Esophagus squamous epithelium (tissue), 5 donors: ENCODE measurements at places on chromosomes 1 and 21.

DNA sequence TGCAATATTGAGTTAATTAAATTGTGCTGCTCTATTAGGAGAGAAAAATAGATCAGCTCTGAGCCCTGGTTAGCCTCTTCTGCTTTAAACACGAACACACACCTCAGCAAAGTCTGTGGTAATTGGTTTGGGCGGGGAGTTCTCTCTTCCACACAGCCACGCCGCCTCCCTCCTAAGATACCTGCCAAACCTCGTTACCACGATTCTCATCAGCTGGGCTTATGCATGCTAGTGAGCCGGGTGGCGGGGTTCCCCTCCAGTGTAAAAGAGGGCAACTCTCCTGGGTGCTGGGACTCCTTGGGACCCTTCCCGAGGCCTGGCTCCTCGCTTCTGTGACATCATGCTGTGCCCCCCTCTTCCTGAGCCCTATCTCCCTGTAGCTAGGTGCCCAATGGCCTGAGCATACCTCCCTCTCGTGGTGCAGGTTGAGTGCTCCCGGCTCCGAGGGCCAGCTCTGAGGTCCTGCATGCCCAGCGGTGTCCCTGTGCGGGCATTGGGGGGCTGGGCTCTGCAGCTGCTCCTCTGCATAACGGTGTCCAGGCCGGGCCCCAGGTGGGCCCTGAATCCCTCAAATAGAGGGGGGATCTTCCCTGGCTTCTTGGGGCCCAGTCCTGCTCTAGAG lies 182.9 kb downstream of the PRDM16 start:
- no peak for DNase-seq

DNA sequence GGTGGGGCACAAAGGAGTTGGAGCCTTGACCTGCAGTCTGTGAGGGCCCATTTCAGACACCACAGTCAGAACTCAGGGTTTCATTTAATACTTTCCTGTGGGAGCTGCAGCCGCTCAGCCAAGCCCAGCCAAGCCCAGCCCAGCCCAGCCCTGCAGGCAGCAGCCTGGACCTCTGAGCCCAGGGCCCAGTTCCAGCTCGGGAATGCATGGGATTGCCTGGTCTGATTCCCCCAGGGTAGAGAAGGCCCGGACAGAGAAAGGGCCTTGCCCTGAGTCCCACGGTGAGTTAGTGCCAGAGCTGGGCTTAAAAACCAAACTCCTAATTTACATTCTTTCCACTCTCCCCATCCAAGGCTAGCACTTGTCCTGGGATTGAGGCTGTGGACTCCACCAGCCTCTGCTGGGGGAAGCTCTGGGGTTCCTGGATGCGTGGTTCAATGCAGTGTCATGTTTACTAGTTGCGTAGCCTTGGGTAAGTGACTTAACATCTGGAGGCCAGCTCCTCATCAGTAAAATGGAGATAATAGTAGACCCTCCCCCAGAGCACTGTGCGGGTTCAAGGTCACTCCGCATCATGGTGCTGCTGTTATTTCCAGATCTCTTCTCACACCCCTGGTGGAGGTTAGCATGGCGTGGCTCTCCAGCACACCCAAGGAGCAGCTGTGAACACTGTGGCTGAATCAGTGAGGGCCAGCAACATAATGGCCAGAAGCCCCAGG lies 29.2 kb upstream of the PKP1 start:
- no peak for DNase-seq

DNA sequence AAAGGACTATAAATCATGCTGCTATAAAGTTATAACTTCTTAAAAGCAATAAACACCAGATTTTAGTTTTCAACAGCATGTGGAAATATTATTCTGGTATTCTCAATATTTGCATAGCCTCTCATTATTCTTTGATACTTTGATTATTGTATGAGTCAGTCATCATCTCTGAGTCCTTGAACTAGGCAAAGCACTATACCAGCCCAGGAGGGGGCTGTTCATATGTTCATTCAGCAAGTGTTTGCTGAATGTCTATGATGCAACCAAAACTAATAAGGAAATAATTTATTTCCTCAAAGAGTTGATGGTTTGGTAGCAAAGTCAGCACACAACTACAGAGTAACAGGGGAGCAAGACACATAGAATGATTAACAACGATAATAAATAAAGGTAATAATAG lies 175.6 kb upstream of the C1orf105 start:
- no peak for DNase-seq

DNA sequence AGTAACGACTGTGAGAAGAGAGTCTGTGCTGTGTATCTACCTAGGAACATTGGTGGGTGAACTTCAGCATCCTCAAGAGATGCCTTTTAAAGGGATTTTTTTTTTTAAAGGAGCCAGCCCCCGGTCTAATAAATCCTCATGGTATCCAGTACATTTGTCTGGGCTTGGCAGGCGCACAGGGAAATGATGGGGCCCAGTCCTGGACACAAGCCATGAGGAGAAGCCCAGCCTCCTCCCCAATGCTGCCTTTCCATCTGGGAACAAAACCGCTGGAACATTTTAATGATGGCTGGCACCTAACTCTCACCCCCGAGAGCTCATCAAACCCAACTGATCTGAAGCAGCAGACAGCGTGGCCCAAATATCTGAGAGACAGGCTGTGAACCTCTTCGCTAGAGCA lies 64.2 kb downstream of the ACOT7 start:
- DNase-seq, result no peak

GRCh38 chr1:161390559-161390858 lies 22.8 kb upstream of the CFAP126 start:
- no peak for DNase-seq

DNA sequence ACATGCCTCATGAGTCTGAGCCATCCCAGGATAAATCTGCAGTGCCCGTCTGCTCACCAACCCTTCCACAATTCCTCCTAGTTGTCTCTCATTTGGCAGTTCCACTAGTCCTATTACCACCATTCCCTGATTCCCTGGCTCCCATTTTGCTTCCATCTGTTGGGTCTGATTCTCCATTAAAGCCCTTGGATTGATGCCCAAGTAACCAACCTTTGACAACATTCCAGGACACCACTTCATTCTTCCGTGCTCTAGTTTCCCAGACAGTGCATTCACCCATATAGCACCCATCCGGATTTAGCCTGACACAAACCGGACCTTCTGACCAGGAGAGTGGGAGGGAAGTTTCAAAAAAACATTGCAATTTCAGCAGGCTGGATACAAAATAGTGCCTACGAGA lies 189.4 kb upstream of the PALMD start:
- DNase-seq, result no peak

- no peak for DNase-seq
Measured at GRCh38 chr1:180886338-180886737, 26.4 kb upstream of the KIAA1614 start.

GRCh38 chr1:160800645-160801408 lies 4.9 kb downstream of the LY9 start:
- DNase-seq, result no peak

GRCh38 chr1:32128964-32129363 lies 21.1 kb downstream of the KPNA6 start:
- no peak for DNase-seq

GRCh38 chr1:216531263-216532239 lies 108.3 kb upstream of the USH2A start:
- no peak for DNase-seq

DNA sequence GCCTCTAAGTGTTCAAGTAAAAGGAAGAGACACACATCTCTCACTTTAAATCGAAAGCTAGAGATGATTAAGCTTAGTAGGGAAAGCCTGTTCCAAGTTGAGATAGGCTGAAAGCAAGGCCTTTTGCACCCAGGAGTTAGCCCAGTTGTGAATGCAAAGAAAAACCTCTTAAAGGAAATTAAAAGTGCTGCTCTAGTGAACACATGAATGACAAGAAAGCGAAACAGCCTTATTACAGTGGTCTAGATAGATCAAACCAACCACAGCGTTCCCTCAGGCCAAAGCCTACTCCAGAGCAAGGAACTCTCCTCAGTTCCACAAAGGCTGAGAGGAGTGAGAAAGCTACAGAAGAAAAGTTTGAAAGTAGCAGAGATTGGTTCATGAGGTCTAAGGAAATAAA lies 14.9 kb downstream of the TCP10L start:
- DNase-seq, result no peak

DNA sequence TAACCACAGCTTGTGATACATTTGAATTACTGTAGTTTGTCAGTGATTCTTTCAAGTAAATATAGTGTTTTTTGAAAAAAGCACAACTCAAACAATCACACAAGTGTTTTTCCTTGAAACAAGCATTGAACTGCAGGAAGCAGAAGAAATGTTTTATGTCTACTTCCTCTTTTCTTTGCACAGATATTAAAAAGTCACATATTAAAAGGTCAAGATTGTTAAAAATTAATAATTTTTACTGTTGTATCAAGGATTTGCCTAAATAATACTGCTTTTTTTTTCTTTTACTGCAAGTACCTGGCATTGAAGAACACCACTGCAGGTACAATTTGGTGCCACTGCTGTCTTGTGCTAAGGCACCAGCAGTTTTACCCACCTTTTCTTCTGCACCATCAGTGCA lies 214.2 kb upstream of the C1orf105 start:
- DNase-seq, result no peak

- no peak for DNase-seq
Measured at GRCh38 chr1:72282271-72283021, at the start of gene NEGR1. NEGR1 (minus strand) TSS chr1:72282539.

GRCh38 chr1:206554211-206554610 lies 46.9 kb downstream of the RASSF5 start:
- DNase-seq, result no peak
